ENCODE measurements at places on chromosomes 2 and 18.

DNA sequence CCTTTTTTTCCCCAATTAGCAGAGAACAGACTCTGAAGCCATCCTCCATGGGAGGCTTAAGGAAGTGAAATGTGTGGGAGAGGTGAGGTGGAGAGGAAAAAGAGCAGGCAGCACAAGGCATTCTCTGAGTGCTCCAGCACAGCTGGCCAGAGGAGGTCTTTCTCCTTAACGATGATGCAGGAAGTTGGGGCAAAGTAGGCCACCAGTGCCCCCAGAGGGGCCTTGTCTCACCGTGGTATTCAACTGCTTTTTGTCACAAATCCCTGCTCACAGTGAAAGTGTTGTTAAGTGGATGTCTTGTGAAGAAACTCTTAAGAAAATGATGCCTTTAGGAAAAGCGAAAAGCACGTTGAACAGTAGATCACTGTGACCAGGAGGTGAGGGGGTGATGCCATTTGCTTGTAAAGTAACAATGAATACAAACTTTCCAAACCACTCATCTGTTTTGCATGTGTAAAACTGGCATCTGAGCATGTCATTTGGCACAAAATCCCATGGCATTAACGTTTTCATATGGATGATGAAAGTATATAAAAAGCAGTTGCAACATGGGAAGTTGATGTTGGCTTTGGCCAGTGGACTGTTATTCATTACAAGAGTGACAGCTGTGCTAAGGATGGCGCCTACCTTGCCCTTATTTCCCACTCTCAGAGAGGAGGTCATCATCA lies 49.2 kb upstream of the CDC42EP3 start:
- DNase-seq = no peak

DNA sequence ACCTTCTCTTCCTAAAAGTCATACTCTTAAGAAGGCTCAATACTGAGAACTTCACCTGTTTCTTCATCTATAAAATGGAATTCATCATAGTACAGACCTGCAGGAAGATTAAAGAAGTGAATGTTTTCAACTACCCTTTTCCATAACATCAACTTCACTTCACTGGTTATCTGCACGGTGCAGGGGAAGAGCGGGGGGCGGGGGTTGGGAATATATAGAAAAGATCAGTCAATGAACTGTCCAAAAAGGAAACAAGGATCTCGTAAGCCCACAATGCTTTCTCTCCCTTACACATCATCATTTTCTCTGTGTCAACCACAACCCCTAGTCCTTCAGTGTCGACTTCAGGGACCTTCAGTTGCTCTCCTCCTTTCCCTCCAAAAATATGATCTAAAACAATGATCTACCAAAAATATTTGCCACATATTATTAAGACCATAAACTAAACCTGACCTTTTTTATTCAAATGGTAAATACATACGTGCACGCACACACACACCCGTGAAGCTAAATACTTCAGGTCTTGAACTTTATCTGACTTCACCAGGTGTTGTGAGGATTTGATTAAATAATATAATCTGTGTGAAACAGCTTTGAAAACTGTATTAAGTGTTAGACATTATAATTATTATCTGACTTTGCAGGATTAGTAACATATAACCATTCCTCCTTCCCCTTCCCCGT lies 4.9 kb downstream of the MBOAT2 start:
- no peak for DNase-seq

- peak; percentile 63 for DNase-seq
These were observed 18.0 kb upstream of the GLS start for GRCh38 chr2:190862571-190862991.

DNA sequence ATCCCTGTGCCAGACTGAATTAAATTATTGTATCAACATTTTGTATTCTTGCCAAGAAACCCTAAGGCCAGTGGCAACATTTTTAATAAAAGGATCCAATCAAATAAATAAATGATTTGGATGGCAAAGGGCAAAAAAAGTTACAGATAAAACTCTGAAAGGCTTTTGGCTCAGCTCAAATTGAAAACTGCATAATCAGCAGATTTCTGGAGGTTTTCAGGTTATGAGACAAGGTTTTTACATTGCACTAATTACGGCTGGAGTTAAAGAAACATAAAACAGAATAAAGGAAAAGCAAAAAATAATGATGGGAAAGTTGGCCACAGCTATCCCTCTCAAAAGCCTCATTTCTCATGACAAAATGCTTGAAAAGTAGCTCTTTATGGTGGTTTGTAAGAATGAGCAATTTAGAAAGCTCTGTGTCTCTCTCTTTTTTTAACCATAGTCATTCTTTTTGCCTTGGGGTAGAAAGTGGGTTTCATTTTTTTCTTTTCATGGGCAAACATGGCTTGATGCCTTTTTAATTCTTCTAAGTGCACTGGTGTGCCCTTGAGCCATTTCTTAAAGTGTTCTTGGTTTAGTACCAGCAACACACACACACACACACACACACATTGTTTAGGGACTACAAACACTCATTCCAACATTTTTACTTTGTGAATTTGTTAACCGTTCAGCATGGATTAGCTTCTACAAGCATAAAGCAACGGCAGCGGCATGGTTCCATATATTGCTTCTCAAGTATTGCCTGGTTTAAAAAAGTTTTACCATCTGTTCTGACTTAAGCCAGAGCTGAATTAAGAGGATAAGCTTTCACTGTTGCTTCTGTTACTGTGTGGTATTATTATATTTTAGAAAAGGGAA lies 747.1 kb upstream of the FSHR start:
- DNase-seq = no peak

DNA sequence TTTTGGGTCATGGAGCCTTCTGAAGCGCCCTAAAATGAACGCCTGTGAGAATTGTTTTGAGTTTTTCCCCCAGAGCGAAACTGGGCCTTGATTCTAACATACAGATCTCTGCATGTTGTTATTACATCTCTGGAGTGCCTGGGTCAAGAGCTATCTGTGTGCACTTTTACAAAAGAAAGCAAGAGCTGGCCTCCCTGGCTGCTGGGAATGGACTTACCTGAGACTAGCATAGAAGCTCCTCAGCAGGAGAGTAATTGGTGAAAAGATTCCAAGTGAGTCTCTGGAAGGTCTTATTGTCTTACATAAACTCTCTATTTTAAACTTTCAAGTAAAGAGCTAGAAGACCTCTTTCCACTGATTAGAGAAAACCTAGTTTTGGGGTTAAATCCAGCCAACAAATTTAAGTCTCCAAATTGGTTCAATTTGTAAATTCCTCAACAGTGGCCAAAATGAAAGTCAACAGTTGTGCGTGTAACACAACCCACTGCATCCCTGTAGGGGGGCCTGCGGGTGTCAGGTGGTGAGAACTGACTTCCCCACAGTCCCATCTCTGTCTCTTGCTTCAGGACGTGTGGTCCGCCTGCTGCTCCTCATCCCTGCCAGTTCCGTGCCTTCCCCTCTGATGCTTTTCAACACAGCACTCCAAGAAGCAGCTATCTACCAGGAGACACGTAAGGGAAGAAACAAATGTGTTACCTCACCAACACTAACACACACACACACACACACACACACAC lies 206.1 kb downstream of the SH3BP4 start:
- DNase-seq = no peak

DNA sequence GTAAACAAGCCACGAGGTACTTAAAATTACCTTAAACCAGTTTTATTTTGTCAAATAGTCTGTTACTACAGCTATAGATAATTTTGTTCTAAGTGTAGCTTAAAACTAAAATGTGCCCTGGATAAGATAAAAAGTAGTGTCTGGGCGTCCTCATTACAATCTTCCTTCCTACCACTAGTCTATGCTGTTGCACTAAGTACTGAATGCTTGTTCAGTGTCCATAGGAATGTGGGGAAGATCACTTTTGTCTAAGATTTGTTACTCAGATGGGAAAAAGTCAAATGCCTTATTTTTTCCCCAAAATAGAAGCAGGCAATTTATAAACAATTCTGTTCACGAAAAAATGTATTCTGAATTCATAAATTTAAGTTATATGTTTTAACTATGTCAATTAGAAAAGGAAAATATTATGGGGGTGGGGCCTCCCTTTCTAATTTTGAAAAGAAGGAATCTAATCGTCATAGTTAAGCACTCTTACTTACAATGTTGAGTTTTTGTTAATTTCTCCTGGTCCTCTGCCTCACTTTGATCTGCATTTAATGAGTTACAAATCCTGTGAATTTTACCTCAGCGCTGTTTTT lies 140.4 kb upstream of the VRK2 start:
- DNase-seq = peak; percentile 47

DNA sequence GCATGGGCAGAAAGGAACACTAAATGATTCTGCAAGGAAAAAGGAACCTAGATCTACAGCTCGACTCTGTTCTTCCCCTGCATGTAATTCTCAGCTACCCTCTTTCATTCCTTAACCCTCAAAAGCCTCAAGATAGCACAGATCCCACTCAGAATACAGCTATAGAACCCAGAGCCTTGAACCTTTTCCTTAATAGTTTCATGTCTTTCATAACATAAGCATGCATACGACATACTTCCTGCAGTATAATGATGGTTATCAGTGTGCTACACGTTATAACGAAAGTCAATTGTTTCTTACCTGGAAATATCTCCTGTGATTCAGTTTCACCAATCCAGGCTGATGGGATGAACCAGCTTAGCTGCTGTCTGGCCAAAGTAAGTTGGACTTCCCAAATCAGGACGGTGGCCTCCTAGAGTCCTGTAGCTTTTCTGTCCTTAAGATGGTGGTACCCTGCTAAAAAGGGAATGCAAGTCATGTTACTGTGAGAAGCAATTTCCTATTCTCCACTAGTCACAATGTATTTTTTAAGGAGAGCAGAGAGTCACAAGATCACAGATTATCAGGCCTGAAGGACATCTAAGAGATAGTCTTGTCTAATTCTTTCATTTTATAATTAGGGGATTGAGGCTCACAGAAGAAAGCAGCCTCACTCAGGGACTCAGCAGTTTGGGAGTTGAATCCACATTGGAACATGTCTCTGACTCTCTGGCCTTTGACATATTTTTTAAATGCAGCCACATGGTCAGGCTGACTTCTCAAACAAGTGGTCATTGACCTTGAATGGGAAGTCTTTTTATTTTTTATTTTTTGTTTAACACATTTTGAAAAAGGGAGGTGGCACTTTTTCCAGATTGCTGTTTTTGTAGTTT lies 41.8 kb downstream of the CYRIA start:
- no peak for DNase-seq

- DNase-seq = no peak
These were observed 18.2 kb upstream of the CALCRL start for GRCh38 chr2:187466129-187466792.

All from fibroblast of skin of left quadriceps (primary cell).